Caki2 (cell line): ENCODE measurements at places on chromosomes 11 and 22. TPM values are rescaled to one million over a fixed set of nuclear protein-coding genes. Genes with fewer than 3 reads are reported as not detected.

The MGAT3 gene
- not detected in 2 replicates for total RNA-seq

The SAA2 gene
- not detected in 2 replicates for total RNA-seq

The KCNJ5 gene
- total RNA-seq = 0.14 TPM in 1 of 2 replicates, not detected in the other

The KRTAP5-4 gene
- not detected in 2 replicates for total RNA-seq

GRCh38 chr22:45584621-45585436 is 82.1 kb downstream of the FBLN1 start:
- no peak for DNase-seq

DNA sequence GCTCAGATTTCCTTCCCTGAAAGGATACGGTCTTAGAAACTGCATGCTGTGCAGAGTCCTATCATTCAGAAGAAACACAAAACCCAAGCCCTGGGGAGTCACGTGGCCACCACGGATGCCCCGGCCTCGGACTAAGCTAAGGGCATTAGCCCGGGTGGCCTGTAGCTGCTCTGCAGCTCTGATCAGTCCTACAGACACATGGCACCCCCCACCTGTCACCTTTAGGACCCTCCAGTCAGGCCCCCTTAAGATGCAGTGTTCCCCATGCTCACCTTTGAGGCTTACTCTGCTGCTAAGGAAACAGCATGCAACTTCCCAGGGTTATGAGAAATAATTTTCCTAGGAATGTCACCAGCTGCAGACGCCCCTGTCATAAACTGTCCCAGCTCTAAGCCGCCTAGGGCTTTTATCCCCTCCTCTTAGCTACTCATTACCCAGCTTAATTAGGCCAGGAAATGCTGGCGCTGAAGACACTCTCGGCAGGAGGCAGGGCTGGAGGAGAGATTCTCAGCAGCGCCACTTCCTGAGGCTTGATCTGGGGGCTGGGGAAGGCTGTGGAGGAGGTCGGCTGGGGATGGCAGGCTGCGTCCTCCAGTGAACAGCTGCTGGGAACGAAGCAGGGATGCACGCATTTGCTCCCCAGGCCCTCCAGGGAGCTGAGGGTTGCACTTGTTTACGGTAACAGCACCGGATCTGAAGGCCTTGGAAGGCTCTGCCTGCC is 47.2 kb upstream of the ADA2 start:
- DNase-seq = peak; percentile 42

GRCh38 chr22:45233386-45233785 is 7.3 kb downstream of the KIAA0930 start:
- DNase-seq = no peak

DNA sequence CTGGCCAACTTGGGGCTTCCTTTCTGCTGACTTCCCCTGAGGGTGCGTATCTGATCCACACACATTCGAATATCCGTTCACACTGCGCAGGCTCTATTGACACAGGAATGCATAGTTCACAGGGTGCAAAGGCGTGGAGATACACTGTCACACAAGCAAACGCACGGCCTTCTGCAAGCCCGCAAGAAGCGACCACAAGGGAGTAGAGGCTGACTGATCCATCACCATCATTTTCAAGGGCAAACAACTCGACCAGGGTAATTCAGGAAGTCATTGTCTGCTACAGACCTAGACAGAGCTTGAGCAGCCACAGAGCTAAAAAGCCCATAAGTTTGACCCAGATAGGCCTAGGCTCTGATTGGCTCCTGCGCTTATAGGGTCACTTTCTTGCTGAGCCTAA is 392.3 kb downstream of the MN1 start:
- no peak for DNase-seq

GRCh38 chr11:68890490-68891231 is 13.0 kb downstream of the MRPL21 start:
- DNase-seq = peak; percentile 69

DNA sequence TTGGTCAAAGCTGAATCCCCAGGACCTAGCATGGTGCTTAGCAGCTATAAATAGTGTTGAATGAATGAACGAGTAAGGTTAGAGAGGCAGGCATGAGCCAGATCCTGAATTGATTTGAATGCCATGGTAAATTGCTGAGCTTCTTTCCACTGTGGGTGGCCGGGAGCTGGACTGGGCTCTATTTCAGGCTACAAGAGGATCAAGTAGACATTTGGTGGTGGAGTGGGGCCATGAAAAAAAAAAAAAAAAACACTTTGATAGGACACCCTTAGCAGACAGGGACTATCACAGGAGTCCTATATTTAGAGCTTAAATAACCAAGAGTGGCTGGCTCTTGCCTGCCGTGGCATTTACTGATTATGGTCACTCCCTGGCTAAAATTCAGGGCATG is 77.6 kb downstream of the MIAT start:
- DNase-seq = no peak

- DNase-seq = peak; percentile 41
These were observed 3.6 kb upstream of the OR8B3 start for GRCh38 chr11:124402326-124402922.
